Sigmoid colon (tissue), 7 donors: ENCODE measurements at places on chromosomes 2 and 18. TPM values are rescaled to one million over a fixed set of nuclear protein-coding genes. Genes with fewer than 3 reads are reported as not detected.

GRCh38 chr2:23666980-23667357 lies 260.0 kb downstream of the ATAD2B start:
- H3K36me3 ChIP-seq = no peaks in the 10 kb centered on the region
- no peak for DNase-seq
- no peak overlapping the region for H3K27ac ChIP-seq
- H3K27me3 ChIP-seq = no peaks in the 10 kb centered on the region
- no peak overlapping the region for H3K4me3 ChIP-seq

DNA sequence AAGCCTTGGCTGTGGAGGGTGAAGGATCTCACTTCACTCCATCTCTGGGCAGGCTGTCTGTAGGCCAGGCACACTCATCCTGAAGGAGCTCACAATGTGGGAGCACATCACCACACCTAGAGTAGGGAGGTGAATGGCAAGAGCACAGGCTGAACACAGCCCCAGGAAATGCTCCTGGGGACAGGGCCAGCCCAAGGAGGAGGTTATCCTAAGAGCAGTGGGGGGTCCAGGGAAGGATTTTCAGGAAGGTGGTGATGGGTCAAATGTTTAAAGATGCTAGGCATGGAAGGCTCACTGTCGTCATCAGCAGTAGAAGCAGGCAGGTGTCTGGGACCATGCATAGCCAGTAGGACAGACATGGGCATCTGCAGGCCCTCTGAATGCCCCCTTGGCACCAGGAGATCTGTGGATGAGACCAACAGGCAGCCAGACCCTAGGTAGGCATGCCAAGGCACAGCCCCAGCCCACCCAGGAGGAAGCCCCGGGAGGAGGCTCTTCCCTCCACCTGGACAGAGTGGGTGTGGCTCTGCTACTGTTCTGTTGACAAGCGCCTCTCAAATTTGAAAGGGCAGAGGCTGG lies 91.7 kb upstream of the RAB6C start:
- no peak overlapping the region for H3K27ac ChIP-seq
- no peak for DNase-seq
- H3K36me3 ChIP-seq = no peaks in the 10 kb centered on the region
- no peaks in the 10 kb centered on the region for H3K4me1 ChIP-seq
- no peaks in the 10 kb centered on the region for H3K27me3 ChIP-seq

MOCOS gene
- polyA plus RNA-seq = 1.8 TPM

DNA sequence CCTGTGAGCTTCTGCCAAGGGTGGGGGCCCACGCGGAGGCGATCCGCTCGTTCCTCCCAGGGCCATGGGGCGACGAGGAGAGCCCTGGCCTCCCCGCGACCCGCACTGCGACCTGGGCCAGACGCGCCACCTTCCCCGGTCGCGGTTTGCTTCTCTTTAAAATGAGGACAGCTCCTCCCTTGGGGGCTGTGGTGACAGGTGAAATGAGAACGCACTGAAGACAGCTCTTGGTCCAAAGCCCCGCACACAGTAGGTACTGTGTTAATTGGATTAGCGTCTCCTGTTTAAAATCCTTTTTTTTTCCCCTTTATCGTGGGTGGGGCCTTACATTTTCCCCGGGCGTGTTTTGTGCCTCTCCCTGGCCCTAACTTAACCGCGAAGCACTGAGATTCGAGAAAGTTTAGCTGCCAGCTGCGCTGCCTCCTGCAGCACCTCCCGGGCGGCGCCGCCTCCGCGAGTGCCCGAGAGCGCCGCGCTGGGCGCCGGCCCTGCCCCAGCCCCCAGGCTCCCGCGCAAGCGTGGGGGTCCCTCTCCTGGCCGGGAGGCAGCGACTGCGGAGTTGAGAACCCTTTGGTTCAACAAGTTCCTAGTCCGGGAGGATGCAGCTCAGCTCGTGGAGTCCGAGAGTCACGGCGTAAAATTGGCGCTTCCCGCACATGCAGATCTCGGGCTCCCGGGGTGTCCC lies 1.1 kb downstream of the HPCAL1 start:
- DNase-seq = no peak
- H3K27me3 ChIP-seq = no peaks in the 10 kb centered on the region
- peaks cover 23% of the 10 kb centered on the region for H3K4me1 ChIP-seq
- peak overlapping the region; percentile 91 for H3K4me3 ChIP-seq

DNA sequence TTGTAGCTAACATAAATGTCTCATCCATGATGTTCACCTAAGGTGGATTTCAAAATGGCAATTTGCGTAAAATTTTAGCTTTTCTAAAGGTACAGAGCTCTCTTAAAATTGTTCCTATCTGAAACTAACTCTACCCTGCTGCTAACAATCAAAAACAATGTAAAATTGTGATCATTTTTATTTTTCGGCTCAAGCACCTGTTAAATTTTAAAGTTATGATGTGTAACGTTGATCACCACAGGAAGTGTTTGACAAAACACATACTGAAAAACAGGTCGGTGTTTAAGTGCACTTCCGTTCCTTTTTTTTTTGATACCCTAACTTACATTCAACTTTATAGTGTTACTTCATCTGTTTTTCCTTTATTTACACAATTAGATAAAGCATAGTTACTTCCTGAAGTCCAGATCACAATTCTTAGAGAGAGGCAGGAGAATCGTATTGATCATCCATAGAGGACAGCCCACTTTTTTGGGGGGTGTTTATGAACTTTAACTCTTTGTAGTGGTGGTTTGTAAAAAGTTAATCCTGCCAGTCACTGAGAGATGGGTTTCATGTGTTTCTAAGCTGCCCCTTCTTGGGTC lies 6.0 kb upstream of the NCK2 start:
- no peaks in the 10 kb centered on the region for H3K36me3 ChIP-seq
- no peaks in the 10 kb centered on the region for H3K27me3 ChIP-seq
- no peak overlapping the region for H3K27ac ChIP-seq
- H3K4me3 ChIP-seq = no peak overlapping the region

CPS1 gene
- polyA plus RNA-seq = not detected

DNA sequence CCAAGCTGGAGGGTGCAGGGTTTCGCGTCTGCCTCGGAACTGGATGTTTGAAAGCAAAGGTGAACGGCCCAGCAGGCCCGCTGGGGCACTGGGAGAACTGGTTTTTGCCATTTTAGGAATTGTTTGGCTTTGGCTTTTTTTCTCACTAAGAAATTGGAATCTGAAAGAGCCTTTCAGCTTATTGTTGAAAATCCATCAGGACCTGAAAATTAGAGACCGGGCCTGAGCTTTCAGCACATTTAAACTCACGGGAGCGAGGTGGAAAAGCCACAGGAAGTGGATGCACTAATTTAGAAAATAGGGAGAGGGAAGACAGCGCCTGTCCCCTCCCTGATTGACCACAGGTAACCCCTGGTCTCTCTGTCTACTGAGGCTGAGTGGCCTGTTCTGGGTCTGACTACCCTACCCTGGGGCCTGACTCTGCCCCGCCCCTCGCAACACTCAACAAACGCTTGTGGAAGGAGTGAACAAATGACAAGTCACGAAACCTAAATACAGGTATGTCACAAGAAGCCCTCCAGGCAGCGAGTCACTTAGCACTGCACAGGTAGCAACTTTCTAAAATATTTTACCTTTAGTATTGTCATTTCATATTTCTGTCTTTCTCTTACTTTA lies 100.3 kb upstream of the MBOAT2 start:
- H3K27ac ChIP-seq = no peak overlapping the region
- H3K4me3 ChIP-seq = no peak overlapping the region
- peaks cover 22% of the 10 kb centered on the region for H3K4me1 ChIP-seq
- no peak for DNase-seq
- H3K36me3 ChIP-seq = no peaks in the 10 kb centered on the region

B3GNT7 gene
- 11.6 TPM for polyA plus RNA-seq

FSIP2 gene
- polyA plus RNA-seq = 4.9 TPM

- no peaks in the 10 kb centered on the region for H3K4me1 ChIP-seq
- H3K27me3 ChIP-seq = no peaks in the 10 kb centered on the region
- no peak for DNase-seq
- H3K36me3 ChIP-seq = no peaks in the 10 kb centered on the region
These were observed 34.3 kb downstream of the DARS1 start for GRCh38 chr2:135951041-135951583.

- no peaks in the 10 kb centered on the region for H3K36me3 ChIP-seq
- no peak overlapping the region for H3K4me3 ChIP-seq
- no peaks in the 10 kb centered on the region for H3K27me3 ChIP-seq
- H3K27ac ChIP-seq = no peak overlapping the region
- H3K4me1 ChIP-seq = no peaks in the 10 kb centered on the region
- DNase-seq = no peak
These were observed 201.3 kb upstream of the FSHR start for GRCh38 chr2:49355611-49356010.

UGT1A5 gene
- not detected for polyA plus RNA-seq

DNA sequence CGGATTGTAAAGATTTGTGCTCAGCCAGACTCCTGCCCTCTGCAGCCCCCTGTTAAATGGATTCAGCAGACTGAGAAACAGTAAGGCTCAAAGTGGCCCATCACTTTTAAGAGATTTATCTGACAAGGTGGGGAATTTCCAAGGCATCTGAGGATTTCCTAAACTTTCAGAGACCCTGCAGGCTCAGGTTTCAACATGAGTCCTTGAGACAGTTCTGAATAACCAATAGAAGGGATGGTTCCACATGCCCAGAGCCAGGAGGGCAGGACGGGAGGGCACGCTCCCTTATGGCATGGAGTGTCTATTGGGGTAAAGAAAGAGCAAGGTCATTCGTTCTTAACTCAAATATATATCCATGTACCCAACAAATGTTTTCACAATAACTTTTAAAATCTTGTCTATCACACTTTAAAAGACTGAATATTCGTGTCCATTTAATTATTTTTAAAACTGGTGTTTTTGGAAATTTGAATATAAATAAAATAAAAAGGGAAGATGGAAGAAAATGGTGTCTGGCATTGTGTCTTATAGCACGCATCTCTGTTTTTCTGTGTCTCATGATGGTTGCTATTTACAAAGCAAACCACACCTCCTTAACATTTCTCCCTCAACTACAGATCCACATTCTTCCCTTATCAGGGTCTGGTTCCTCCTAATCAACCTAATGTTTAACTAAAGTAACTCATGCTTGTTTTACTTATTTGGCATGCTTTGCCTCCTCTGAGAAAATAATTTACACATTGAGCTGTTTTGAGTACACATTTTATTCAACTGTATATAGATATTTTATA lies 56.0 kb upstream of the DSG1 start:
- no peak overlapping the region for H3K4me3 ChIP-seq
- DNase-seq = no peak
- no peaks in the 10 kb centered on the region for H3K4me1 ChIP-seq

GAL3ST2 gene
- 3.0 TPM for polyA plus RNA-seq

GRCh38 chr2:41413813-41414485 lies 633.9 kb upstream of the PKDCC start:
- H3K36me3 ChIP-seq = no peaks in the 10 kb centered on the region
- no peaks in the 10 kb centered on the region for H3K27me3 ChIP-seq
- H3K4me3 ChIP-seq = no peak overlapping the region
- H3K4me1 ChIP-seq = no peaks in the 10 kb centered on the region
- H3K27ac ChIP-seq = no peak overlapping the region
- no peak for DNase-seq

DNA sequence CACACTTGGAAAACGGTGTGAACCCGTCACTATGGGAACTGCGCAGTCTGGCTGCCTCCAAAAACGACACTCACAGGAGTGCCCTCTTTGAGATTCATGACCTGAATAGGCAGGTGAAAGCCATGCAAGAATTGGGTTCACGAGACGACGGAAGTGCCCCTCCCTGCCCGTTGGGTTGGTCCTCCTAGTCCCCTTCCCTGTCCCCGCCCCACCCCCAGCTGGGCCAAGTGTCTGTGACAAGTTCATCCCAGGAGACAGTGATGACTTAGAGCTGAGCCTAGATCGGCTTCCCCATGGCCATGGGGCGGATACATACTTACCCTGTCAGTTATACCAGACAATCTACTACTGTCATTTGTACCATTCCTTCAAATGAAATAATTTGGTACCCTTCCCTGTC lies 1137.7 kb upstream of the CHAC2 start:
- H3K27ac ChIP-seq = no peak overlapping the region
- H3K27me3 ChIP-seq = no peaks in the 10 kb centered on the region
- H3K36me3 ChIP-seq = no peaks in the 10 kb centered on the region
- no peak for DNase-seq

GRCh38 chr2:44937688-44938240 lies 3.7 kb upstream of the SIX3 start:
- peaks cover 100% of the 10 kb centered on the region for H3K27me3 ChIP-seq
- no peak overlapping the region for H3K4me3 ChIP-seq
- no peak overlapping the region for H3K27ac ChIP-seq

COBLL1 gene
- 9.0 TPM for polyA plus RNA-seq

GRCh38 chr2:63598981-63599380 lies 10.2 kb downstream of the MDH1 start:
- no peak for DNase-seq
- H3K27me3 ChIP-seq = no peaks in the 10 kb centered on the region
- no peak overlapping the region for H3K4me3 ChIP-seq
- peaks cover 5% of the 10 kb centered on the region for H3K4me1 ChIP-seq

DNA sequence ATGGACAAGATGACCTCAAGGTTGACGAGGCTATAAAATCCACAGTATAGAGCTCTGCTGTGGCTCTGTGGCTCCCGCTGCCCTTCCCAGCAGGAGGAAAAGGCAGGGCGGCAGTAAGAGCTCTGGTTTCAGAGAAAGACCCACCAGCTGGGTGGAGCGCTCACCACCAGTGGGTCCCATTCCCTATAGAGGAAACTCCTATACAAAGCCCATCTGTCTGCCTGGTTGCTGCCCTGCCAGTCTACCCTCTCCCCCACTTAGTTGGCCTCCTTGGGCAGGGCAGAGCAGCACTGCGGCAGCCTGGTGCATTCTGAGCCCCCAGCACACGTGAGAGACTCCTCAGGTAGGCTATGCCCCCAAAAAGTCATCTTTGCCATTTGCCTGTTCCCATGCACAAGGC lies 26.5 kb downstream of the TNS1 start:
- no peaks in the 10 kb centered on the region for H3K27me3 ChIP-seq
- H3K36me3 ChIP-seq = no peaks in the 10 kb centered on the region
- H3K4me3 ChIP-seq = no peak overlapping the region
- H3K27ac ChIP-seq = peak overlapping the region; percentile 92
- no peaks in the 10 kb centered on the region for H3K4me1 ChIP-seq

DNA sequence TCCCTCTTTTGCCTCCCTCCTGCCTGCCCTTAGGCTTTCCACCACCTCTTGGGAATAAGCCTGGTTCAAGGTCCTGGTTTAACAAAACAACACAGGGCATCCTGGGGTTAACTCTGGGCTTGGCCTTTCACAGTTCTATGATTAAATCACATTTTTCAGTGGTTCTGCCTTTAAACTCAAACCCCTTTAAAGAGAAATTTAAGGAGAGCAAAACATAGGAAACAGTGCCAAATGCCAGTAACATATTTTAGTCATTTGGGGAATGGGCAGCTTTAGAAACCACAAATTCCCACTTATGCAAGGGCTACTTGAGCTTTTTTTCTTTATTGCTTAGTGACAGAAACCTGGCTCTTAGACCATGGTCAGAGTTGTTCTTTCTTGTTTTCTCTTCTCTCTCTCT lies 112.2 kb upstream of the FZD5 start:
- no peaks in the 10 kb centered on the region for H3K36me3 ChIP-seq
- no peaks in the 10 kb centered on the region for H3K27me3 ChIP-seq
- no peaks in the 10 kb centered on the region for H3K4me1 ChIP-seq
- H3K27ac ChIP-seq = no peak overlapping the region

GKN1 gene
- 78.7 TPM for polyA plus RNA-seq

- H3K36me3 ChIP-seq = no peaks in the 10 kb centered on the region
- no peak for DNase-seq
- H3K27ac ChIP-seq = no peak overlapping the region
- H3K4me3 ChIP-seq = no peak overlapping the region
These were observed 8.8 kb downstream of the RALB start for GRCh38 chr2:120261387-120262006.

IL1A gene
- not detected for polyA plus RNA-seq

GRCh38 chr18:69357590-69357989 lies 43.1 kb upstream of the DOK6 start:
- no peak overlapping the region for H3K4me3 ChIP-seq
- no peak for DNase-seq
- no peaks in the 10 kb centered on the region for H3K36me3 ChIP-seq
- H3K27ac ChIP-seq = no peak overlapping the region
- H3K4me1 ChIP-seq = no peaks in the 10 kb centered on the region

CHRNG gene
- polyA plus RNA-seq = not detected

LBX2 gene
- 1.8 TPM for polyA plus RNA-seq
